CD4-positive, alpha-beta T cell treated with Interleukin-6 at 100 ng/mL for 8 hours (primary cell): ENCODE measurements at places on chromosomes 5 and 9.

DNA sequence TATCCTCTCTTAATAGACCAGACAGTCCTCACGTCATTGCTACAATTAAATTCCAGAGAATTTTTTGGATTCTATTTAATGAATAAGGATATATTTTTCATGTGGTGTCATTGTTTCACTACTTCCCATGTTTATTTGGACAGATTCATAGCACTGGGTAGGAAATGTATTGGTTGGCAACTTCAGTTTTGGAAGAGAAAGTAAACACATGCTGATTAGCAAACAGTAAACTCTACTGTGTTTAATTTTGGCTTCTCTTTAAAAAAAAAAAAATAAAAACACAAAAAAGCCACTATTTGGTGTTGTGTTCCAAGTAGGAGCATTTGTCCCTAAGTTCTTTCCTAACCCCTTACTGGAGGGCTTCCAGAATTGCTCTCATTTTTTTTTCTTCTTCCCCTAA is 77.3 kb downstream of the NFIB start:
- no peak for DNase-seq

DNA sequence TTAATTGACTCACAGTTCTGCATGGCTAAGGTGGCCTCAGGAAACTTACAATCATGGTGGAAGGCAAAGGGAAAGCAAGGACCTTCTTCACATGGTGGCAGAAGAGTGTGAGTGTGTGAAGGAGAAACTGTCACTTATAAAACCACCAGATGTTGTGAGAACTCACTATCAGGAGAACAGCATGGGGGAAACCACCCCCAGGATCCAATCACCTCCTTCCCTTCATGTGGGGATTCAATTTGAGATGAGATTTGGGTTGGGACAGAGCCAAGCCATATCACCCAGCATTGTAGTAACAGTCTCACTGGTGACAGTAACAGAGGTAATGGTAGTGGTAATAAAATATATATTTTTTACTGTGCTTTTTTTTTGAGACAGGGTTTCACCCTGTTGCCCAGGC is 18.1 kb downstream of the ZBTB5 start:
- no peak for DNase-seq

- DNase-seq = peak; percentile 81
Observed at GRCh38 chr5:109689740-109690241, at the start of gene MAN2A1. Gene MAN2A1 (plus strand): TSS chr5:109689927. CDS start chr5:109690418, 491 bp downstream.

- DNase-seq = no peak
Observed at GRCh38 chr5:151870820-151871219, 53.8 kb downstream of the GLRA1 start.

- DNase-seq = no peak
Observed at GRCh38 chr5:72917371-72917776, 38.5 kb upstream of the FCHO2 start.

GRCh38 chr5:123448017-123448617 is 24.9 kb upstream of the CEP120 start:
- DNase-seq = no peak

DNA sequence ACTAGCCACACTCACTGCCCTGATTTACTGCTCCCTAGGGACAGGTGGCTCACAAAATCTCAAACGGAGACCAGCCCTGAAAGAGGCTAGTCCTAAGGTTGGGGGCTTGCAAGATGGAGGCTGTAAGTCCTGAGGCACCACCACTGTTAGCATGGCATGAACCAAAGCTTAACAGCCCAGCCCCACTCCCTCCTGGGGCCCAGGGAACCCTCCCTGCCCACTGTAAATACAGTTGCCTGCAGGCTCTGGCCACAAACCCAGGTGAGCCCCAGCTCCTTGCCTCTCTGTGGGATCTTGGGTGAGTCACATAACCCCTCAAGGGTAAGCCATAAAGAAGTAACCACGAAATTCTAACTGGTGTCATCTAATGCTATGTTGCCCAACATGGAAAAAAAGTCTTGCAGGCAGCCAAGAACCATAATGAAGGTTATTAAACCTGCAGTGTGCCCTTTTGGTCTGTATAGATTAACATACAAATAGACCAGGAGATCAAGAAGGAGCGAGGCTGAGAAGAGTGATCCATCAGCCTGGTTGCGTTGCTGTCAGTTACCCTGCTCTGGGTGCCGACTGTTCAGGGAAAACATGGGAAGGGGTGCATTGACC is 1.7 kb upstream of the POMT1 start:
- peak; percentile 64 for DNase-seq

- DNase-seq = no peak
Observed at GRCh38 chr5:159415301-159415937, 85.1 kb upstream of the IL12B start.

DNA sequence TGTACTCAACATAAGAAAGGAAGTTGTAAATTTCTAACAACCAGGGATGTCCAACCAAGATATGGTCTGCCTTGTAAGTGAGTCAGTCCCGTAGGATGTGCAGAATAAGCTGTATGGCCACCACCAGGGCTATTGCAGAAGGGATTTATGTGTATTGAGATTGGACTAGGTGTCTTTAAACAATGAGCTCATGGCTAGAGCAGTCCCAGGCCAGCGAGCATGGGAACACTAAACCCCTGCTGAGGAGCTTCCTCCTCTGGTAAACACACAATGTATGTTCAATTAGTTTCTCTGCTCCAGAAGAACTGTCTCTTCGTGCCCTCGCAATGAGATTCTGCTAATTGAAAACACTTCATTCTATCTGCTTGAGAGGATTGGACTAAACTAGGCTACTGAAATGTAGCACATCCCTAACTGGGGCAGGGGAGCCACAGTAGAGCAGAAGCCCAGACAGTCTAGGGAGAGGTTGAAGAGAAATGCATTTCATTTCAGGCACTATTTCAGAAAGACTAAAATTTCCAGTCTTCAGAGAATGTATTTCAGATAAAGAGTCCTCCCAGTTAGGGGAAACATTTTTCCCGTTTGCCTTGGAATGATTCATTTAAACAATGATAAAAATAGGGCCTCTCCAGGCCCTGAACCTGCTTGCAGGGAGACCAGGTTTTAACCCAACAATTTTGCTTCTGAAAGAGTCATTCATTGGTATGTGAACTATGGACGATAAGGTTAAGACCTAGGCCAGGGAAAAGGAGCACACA is 154.7 kb downstream of the FAM114A2 start:
- DNase-seq = no peak

- DNase-seq = no peak
Observed at GRCh38 chr5:149406203-149406978, 27.3 kb upstream of the IL17B start.

GRCh38 chr9:124793015-124793541 is 16.1 kb downstream of the OLFML2A start:
- no peak for DNase-seq
